Left renal cortex interstitium (tissue), 4 donors: ENCODE measurements at places on chromosomes 6 and 20. TPM values are rescaled to one million over a fixed set of nuclear protein-coding genes. Genes with fewer than 3 reads are reported as not detected.

GRCh38 chr6:14743474-14744211 is 502.2 kb upstream of the JARID2 start:
- DNase-seq: no peak

DNA sequence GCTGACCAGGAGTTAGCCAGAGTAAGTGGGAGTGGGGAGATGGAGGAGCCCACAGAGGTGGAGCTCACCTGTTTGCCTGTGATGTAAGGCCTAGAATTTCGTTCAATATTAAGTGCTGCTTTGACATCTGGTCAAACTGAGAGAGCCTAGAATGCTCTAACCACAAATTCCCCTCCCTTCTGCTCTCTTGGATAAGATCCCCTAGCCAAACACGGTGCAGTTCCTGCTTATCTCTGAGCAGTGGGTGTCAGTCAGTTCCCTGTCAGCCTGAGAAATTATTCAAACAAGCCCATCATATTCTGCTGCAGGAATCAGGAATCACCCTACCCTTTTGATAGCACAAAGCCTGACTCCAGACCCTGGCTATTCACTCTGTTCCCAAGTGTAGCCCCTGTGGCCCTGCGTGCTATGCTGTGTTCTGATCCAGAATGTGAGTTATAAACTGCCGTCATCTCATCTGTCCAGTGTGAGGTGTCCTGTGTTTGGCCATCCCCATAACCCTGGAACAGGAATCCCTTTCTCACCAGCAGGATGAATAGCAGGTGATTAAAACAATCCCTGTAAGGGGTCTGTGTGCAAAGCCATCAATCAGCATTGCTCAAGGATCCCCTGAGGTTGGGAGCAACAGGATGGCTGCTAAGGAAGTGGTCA is 31.8 kb upstream of the ZNF133 start:
- DNase-seq: no peak

- peak; percentile 41 for DNase-seq
These were observed 77.5 kb downstream of the CDH22 start for GRCh38 chr20:46230801-46231282.

- DNase-seq: no peak
These were observed 109.9 kb downstream of the RIN2 start for GRCh38 chr20:19867940-19868371.

The CDH26 gene
- polyA plus RNA-seq: 0.82 TPM

- DNase-seq: no peak
These were observed 23.9 kb upstream of the B3GAT2 start for GRCh38 chr6:70980727-70981126.

DNA sequence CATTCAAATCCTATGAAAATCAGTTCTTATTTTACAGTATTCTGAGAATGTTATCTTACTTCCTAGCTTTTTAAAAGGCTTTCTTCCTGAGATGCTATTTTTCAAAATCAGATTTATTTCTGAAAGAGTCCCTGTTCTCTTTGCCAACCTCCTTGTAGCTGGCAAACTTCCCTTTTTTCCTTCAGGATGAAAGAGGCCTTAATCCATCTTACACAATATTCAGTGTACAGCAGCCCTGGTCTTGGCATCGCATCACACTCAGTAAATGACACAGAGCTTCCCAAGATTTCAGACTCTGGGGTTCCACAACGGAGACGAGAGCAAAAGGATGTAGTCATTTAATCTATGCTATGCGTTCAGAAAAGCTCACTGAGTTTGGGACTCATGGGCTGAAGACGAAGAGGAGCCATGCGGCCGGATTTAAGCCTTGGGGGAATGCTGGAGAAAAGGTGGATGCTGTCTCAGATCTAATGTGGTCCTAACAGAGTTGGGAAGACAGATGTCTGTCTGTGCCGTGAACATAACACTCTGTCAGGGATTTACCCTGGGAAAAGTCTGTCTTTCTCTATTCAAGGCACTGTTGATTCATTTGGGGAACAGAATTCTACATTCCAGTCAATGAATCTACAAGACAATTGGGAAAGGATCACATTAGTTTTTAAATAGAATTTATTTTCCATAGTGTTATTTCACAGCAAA is 616.4 kb upstream of the AGPAT4 start:
- no peak for DNase-seq

- no peak for DNase-seq
These were observed 282.4 kb upstream of the HSF2 start for GRCh38 chr6:122116835-122117627.

- no peak for DNase-seq
These were observed 201.8 kb downstream of the ARID1B start for GRCh38 chr6:156978948-156979347.

GRCh38 chr6:11282245-11282644 is 49.8 kb upstream of the NEDD9 start:
- no peak for DNase-seq

DNA sequence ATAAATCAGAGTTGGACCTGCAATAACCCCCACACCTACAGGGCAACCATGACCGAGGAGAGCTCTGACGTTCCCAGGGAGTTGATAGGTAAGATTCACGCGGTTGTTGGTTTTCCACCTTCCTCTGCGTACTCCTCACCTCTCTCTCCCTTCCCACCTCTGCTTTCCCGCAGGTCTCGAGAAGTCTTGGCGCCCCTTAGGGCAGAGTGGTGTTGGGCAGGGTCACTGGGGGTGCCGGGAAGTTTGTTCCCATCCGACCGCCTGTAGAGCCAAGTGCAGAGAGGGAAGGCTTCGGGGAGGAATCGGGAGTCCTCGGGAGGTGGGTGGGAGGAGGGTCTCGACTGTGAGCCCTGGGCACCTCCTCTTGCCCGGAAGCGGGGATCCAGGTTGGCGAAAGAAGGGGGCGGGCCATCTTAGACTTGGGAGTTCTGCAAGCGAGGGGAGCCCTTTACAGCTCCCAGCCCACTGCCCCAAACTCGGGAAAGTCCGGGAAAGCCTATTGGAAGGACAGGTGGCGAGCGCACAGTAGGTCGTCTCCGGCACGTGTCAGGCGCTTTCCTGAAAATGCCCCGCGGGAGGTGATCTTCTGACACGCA is 672 bp downstream of the CARMIL1 start:
- no peak for DNase-seq

The CLDN20 gene
- polyA plus RNA-seq: 0.85 TPM

The PCIF1 gene
- 43.3 TPM for polyA plus RNA-seq

DNA sequence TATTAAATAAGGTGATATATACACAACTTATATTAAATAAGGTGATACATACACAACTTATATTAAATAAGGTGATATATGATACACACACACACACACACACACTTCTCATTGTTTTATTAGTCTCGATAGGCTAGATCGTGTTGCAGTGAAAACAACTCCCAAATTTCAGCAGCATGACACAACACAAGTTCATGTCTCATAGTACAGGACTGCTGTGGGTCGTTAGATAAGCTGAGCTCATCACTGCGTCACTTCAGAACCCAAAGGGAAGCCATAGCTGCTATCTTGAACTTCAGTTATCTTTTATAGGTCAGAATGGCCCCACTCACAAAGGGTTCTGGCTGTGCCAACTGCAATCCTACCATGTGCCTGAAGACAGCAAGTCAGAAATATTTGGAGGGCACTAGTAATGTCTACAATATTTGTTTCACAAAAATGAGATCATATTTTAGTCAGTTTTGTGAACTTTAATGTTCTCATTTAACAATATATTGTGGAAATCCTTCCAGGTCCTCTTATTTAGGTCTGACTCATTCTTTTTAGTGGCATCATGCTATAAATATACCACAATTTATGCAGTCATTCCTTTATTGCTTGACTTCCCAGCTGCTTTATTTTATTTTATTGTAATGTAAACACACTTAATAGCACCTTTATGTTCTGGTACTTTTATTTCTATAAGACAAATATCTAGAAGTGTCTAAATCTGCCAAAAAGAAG is 290.2 kb downstream of the PHACTR1 start:
- DNase-seq: no peak

DNA sequence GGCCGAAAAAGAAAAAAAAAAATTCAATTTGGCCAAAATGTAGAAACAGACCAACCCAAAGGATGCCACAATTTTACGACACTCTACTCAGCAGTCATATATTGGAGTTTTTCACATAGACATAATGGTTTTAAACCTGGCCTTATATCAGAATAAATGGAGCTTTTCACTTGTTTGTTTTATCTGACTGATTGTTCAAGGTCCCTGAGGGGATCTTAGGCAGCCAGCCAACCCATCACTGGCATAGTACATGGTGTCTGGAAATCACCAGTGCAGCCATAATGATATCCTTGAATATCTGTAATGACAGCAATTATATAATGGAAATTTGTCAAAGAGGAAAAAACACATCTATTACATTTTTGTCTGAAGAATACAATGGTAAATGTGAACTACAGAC is 96.9 kb downstream of the PRSS35 start:
- no peak for DNase-seq

The PAX1 gene
- 0.21 TPM for polyA plus RNA-seq

The VSTM2L gene
- polyA plus RNA-seq: 2.1 TPM

- no peak for DNase-seq
These were observed 10.3 kb downstream of the FOXQ1 start for GRCh38 chr6:1322156-1322555.

The TFEB gene
- 7.6 TPM for polyA plus RNA-seq

DNA sequence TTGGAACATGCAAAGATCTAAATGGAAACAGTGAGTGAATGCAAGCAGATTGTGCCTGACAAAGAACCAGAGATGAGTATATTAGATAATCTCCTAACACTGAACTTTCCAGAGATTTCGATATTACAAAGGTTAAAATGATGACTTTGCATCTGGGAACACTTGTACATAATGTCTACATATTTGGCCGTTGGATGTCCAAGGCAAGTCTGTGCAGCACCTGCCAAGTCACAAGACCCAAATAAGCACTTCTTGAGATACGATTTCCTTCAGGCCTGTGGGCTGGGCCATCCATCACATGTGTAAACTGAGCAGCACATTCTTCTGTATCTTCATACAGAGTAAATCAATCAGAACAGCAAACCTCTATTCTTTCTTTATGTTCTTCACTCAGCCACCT is 32.5 kb upstream of the SMLR1 start:
- DNase-seq: no peak

The BRPF3 gene
- 40.5 TPM for polyA plus RNA-seq

- no peak for DNase-seq
These were observed 120.2 kb upstream of the MLN start for GRCh38 chr6:33923857-33924514.

GRCh38 chr6:154506991-154507898 is 3.2 kb downstream of the CNKSR3 start:
- no peak for DNase-seq

The SLC17A2 gene
- 0.38 TPM for polyA plus RNA-seq

DNA sequence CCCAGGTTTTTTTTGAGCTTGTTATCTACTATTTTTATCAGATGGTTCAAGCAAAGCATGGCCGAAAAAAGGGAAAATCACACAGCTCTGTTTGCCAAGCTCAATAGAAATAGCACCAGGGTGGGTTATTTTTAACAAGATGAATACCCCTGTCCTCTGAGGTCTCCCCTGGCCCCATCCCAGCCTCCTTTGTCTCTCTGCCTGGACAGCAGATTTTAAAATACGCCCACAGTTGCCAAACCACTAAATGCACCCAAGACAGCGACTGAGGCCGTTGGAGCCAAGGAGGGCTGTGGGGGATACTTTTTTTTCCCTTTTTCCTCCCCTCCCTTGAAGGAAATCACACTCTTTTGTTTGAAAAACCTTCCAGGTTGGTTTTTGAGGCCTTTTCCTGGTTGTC is 106.6 kb downstream of the VEGFA start:
- DNase-seq: no peak

The E2F1 gene
- 10.5 TPM for polyA plus RNA-seq

DNA sequence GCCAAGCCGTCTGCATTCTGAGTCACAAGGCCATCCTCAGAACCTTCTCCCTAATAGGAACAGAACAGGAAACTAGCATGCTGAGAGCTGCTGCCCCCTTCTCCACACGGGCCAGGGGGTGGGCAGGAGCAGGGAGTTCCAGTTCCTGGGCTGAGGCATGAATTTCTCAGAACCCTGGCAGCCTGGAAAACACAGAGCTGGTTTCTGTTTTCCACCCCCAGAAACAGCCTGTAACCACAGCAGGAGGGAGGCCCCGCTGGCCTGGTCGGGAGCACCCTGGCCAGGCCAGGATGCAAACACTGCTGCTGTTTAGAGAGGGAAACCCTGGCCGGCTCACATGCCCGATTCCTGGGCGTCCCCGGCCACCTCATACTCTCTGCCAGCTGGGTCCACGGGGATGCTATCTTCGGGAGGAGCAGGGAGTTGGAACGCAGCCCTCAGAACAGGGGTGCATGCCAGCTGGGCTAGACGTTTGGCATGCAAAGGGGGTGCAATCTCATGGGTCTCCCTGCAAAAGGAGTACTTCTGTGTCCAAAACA is 130.1 kb downstream of the NFATC2 start:
- DNase-seq: no peak

The OR12D3 gene
- polyA plus RNA-seq: not detected
